C1 segment of cervical spinal cord (tissue), 14 donors: ENCODE measurements at places on chromosomes 6 and 20.

DNA sequence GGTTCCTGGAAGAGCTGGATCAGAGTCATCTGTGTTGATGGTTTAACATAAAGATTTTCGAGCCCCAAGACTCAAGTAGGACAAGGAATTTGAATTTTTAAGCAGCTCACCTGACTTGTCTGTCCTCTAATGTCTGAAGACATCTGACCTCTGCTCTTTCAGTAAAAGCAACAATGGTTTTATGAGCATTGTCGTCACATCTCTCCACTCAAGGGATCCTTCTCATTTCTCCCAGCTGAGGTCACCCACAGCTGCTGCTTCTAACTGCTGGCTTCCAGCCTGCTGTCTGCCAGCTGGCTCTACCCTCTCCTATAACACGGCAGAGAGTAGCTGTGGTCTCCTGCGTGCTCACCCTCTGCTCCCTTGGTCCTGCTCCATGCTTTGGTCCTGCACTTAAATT lies 24.7 kb upstream of the HDAC2 start:
- peak; percentile 42 for DNase-seq

- no peak for DNase-seq
These were observed 6.2 kb downstream of the ITCH start for GRCh38 chr20:34369265-34369664.

GRCh38 chr6:3351829-3352524 lies 93.2 kb downstream of the PSMG4 start:
- DNase-seq: no peak

DNA sequence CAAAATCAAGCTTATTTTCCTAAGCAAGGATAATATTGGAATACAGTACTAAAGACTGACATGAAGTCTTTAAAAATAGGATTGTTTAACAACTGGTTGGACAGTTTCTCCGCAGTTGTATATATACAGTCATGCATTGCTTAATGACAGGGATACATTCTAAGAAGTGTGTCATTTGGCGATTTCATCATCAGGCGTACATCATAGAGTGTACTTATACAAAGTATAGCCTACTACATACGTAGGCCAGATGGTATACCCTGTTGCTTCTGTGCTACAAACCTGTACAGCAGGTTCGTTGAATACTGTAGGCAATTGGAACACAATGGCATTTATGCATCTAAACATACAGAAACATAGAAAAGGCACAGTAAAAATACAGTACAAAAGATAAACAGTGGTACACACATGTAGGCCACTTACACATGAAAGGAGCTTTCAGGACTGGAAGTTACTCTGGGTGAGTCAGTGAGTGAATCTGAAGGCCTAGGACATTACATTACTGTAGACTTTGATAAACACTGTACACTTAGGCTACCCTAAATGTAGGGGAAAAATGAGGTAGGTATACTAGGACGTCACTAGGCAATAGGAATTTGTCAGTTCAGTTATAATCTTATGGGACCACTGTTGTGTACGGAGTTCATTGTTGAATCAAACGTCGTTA lies 20.1 kb downstream of the HECA start:
- DNase-seq: no peak

- no peak for DNase-seq
These were observed 1124.0 kb downstream of the GRIK2 start for GRCh38 chr6:102517506-102517905.

GRCh38 chr20:25643716-25644115 lies 19.9 kb upstream of the NANP start:
- DNase-seq: no peak
